ENCODE measurements at places on chromosomes 3 and 15.

DNA sequence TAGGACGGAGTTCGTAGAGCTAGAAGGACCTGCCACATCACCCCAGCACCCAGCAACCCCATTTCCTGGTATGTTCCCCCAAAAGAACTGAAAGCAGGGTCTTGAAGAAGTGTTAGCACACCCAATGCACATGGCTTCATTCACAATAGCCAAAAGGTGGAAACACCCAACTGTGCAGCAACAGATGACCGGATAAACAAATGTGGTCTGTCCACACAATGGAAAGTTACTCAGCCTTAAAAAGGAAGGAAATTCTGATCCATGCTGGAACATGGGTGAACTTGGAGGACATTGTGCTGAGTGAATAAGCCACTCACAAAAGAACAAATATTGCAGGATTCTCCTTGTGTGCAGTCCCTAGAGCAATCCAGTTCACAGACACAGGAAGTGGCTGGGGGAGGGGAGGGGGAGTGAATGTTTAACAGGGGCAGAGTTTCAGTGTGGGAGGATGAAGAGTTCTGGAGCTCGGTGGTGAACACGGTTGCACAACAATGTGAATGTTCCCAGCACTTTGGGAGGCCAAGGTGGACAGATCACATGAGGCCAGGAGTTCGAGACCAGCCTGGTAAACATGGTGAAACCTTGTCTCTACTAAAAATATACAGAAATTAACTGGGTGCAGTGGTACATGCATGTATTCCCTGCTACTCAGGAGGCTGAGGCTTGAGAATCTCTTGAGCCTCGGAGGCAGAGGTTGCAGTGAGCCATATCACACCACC, 157.5 kb downstream of the NUP210 start:
- peak; percentile 40 for DNase-seq

DNA sequence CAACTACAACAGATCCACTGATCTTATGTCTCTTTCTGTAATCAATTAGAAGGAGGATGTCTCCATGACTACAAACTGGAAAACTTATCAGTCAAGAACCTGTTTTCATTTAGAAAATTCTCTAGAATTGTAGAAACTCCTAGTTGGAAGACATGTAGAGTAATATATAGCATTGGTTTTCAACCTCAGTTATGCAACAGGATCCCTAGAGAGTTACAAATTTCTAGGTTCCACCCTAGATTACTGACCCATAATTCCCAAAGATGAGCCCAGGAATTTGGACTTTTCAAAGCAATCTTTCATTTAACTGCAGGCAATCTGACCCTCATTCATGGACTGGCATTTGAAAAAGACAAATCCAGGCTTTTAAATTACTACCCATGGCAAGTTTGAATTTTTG, 116.9 kb upstream of the RAP2B start:
- DNase-seq, result no peak

GRCh38 chr3:42908675-42909074, 2.7 kb downstream of the ZNF662 start:
- no peak for DNase-seq

DNA sequence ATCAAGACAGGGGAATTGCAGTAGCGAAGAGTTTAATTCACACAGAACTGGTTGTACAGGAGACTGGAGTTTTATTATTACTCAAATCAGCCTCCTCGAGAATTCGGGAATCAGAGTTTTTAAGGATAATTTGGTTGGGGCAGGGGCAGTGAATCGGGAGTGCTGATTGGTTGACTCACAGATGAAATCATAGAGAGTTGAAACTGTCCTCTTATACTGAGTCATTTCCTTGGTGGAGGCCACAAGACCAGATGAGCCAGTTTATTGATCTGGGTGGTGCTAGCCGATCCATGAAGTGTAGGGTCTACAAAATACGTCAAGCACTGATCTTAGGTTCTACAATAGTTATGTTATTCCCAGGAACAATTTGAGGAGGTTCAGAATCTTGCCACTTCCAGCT, 5.3 kb upstream of the ZNF770 start:
- no peak for DNase-seq

DNA sequence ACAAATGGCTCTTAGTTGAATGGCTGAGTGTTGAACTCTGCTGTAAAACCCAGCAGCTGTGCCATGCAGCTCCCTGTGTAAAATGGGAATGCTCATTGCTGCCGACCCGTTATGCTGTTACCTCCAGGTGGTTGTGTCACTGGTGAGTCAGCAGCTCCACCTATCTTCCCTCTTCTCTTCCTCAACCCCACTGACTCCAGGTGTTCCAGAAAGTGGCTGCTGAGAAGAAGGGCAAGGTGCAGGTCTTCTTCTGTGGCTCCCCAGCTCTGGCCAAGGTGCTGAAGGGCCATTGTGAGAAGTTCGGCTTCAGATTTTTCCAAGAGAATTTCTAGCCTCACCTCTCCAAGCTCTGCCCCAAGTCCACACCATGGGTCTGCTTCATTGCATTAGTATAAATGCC, 41.9 kb downstream of the NOX5 start:
- DNase-seq, result no peak

GRCh38 chr15:44314512-44314911, 26.0 kb downstream of the GOLM2 start:
- no peak for DNase-seq

- DNase-seq, result no peak
These were observed 134.8 kb upstream of the MEF2A start for GRCh38 chr15:99430881-99431401.

- DNase-seq, result no peak
These were observed 39.5 kb downstream of the USP8 start for GRCh38 chr15:50463423-50464358.

GRCh38 chr3:169695031-169695430, 31.5 kb upstream of the MECOM start:
- DNase-seq, result no peak

DNA sequence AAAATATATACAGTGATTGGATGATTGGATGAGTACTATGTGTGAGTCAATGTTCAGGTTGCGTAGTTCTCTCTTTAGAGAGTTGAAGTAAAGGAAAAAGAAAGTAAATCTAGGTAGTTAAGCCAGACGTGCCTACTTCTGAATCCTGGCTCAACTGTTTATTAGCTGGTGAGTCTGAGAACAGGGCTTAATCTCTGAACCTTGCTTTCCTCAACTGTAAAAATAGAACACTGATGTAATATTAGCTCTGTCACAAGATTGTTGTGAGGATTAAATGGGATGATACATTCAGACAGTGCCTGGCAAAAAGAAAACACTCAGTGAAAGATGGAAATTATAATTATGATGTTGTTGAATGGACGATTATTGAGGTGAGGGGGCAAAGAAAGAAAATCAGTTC, 413.4 kb downstream of the MAGI1 start:
- DNase-seq, result no peak

DNA sequence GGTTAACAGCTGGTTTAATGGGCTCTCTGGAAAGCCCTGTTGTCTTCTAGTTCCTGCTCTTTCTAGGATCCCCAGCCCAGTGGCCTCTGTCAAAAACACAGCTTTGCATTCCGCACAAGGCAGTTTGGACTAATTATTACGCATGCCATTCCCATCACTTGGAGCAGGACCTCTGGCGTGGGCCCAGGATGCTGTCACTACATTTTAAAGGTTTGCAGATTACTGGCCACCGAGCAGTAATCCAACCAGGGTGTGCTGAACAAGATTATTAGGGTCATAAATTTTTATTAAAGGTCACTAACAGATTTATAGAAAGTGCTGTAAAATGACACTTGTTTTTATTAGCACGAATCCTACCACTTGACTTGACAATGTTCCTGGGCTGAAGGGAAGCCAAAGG, 143.6 kb upstream of the SLC6A11 start:
- DNase-seq, result no peak

- no peak for DNase-seq
These were observed 58.4 kb downstream of the NOX5 start for GRCh38 chr15:69072906-69073305.

DNA sequence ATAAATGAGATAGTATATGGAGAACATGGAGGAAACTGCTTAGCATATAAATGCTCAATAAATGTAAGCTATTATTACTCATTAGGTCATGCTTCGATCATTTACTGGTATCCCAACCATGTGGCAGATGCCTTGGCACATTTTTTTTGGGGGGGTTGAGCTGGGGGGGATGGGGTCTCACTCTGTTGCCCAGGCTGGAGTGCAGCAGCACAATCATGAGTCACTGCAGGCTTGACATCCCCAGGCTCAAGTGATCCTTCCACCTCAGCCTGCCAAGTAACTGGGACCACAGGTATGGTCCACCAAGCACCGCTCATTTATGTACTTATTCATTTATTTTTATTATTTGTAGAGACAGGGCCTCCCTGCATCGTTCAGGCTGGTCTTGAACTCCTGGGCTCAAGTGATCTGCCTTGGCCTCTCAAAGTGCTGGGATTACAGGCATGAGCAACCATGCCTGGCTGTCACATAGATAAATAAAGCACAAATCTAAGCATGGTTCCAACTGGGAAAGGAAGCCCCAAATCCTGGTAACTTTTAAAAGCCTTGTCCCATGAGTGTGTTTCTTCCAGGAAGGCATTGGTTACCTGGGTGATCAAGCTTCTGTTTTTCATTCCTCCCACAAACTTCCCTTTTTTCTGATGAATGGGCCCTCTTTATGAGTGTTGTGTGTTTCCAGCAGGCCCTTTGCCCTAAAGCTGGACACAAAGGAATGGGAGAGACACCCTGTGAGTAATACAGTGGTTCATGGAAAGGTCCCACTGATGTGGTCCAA, 147.4 kb upstream of the UMPS start:
- DNase-seq, result no peak

DNA sequence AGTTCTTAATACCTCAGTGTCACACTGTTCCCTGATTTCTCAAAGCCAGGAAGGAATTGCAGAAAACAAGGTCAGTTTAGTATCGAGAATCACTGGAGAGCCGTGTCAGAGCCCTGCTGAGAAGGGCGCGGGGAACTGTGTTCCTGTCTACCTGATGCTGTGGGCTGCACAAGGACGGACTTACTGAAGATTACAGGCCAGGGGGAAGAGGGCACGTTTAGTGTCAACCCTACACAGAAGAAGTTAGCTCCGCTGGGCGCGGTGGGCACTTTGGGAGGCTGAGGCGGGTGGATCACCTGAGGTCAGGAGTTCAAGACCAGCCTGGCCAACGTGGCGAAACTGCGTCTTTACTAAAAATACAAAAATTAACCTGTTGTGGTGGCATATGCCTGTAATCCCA, 104.1 kb downstream of the APBA2 start:
- DNase-seq, result no peak

- no peak for DNase-seq
These were observed 207.8 kb downstream of the PLCL2 start for GRCh38 chr3:17092583-17092933.

DNA sequence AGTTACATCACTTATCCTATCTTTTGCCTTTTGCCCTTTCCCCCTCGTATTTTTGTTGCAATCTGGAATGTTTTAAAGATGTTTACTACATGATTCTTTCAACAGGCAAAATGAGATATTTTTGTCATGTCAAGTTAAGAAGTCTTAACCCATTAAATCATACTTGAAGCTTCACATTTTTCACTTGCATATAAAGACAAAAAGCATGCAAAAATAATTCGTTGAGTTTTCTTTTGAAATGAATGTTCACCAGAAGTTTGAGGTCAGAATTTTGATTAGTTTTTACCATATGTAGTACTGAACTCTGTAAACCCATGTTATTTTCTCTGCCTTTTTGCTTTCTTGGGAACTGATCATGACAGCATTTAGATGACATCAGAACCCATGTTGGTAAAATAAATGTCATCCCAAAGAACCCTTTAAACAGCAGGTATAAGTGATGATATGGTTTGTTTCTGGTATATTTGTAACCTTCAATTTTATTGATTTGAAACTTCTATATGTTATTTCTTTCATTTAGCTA, 188.5 kb downstream of the GHSR start:
- DNase-seq, result no peak

DNA sequence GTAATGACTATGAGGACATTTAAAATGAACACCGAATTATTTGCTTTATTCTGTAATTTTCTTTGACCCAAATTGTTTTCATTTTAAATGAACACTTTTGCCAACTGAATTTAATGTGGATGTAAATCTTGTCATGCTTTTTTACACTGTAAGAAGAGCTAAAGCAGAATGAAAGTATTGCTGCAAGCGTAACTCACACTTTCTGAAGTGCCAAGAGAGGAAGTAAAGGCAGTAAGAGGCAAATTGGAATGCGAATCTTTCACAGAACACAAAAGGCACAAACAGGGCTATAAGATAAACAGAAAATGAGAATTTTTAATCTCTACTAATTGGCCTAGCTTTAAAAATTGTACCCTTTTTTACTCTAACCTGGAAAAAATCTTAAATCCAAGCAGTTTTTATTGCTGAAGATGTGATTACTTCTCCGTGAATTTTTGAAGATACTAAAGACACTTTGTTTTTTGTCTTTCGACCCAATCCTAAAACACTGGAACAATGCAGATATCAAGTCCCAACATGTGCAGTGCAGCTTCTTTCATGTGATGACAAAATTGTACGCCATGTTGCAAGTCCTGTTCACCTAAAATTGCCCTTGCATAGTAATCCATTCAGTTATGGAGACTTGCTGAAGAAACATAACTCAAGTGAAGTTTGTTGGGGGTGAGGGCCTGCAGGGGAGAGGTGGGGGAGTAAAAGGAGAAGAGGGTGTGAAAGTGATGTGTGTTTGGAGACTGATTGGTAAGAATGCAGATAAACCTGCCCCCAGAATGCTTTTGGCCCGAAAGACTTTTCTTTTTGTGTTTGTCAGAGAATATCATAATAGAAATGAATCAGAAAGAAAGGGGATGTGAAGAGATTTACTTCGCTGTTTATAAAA, 1.4 kb downstream of the ARID3B start:
- DNase-seq, result no peak
